ENCODE measurements at places on chromosomes 6 and 20. TPM values are rescaled to one million over a fixed set of nuclear protein-coding genes. Genes with fewer than 3 reads are reported as not detected.

TTLL9 gene
- not detected for total RNA-seq

EHMT2 gene
- 43.4 TPM for total RNA-seq

HLA-DPB1 gene
- 1.8 TPM for total RNA-seq

PGC gene
- total RNA-seq, result not detected

PXDC1 gene
- 38.7 TPM for total RNA-seq

SNAP25 gene
- total RNA-seq, result 4.5 TPM
